ENCODE measurements at places on chromosomes 1 and 21.

DNA sequence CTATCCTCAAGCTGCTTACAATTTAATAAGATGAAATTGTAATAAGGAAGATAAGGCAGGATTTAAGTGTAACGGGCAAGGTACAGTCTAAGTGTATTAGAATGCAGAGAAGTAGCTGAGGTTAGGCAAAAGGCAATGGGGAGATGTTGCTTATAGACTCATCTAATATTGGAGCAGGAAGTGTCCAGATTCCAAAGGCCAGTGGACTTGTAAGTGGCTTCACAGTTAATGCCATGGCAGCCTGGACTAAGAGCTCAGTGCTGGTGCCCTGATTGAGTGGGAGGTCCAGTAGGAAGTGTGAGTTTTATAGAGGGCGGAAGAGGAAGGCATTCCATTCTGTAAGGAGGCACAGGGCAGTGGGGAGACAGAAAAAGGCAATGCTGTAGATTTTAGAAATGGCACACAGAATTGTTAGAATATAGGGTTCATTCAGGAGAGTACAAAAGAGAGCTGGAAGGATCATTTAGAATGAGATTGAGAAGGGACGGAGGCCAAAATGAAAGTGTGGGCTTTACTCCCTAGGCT lies 12.6 kb downstream of the MAP3K21 start:
- DNase-seq: no peak

DNA sequence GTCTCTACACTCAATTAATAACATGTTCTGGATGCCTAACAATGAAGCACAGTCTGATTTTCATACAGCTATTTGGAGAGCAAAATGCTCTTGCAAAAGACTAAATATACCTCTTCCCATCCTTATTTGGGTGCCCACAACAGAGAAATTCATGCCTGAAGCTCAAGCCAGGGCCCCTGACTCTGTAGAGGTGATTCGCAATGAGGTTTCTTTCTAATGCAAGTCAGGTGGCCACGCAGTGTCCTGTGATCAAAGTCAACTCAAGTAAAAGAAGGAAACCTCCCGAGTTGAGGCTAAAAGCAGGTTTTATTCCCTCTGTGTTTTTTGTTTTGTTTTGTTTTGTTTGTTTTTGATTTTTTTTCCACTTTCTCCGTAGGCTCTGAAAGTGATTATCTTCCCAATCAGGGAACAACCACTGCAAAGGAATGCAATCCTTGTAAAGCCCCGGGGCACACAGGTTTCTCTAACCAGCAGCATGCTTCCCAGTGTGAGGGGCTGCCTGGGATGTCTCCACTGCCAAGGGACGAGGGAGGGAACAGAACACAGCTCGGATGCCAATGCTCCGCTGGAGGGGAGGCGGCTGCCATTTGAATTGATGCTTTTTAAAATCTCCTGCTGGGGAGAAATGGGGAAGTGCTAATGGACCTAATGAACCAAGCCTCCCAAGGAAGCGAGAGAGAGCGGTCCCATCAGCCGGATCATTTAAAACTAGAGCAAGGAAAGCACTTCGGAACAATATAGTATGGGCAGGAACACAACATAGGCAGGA lies 73.8 kb upstream of the SSX2IP start:
- no peak for DNase-seq

GRCh38 chr1:162056043-162056442 lies 13.4 kb upstream of the NOS1AP start:
- peak; percentile 21 for DNase-seq

DNA sequence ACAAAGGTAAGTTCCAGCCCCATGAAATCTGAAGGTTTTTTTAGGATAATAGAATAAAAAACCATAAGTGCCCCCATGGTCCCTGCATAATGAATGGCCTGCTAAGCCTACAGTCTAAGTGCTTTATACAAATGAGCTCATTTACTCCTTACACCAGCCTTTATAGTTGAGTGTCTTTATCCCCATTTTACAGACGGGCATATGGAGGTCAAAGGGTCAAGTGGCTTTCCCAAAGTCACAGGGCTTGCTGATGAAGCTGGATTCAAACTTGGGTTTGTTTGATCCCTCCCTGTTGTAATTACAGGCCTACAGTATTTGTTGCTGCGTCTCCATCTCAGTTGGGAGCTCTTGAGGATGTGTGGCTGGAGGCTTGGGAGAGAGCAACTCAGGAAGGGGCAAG lies 28.3 kb upstream of the ARHGEF10L start:
- no peak for DNase-seq

GRCh38 chr1:59232216-59232615 lies 64.7 kb upstream of the FGGY start:
- no peak for DNase-seq

- no peak for DNase-seq
Observed at GRCh38 chr1:206842854-206843253, 22.6 kb upstream of the IL20 start.

GRCh38 chr1:92655197-92655801 lies 129.6 kb downstream of the EVI5 start:
- no peak for DNase-seq

GRCh38 chr1:41396084-41396483 lies 34.9 kb downstream of the FOXO6 start:
- no peak for DNase-seq

DNA sequence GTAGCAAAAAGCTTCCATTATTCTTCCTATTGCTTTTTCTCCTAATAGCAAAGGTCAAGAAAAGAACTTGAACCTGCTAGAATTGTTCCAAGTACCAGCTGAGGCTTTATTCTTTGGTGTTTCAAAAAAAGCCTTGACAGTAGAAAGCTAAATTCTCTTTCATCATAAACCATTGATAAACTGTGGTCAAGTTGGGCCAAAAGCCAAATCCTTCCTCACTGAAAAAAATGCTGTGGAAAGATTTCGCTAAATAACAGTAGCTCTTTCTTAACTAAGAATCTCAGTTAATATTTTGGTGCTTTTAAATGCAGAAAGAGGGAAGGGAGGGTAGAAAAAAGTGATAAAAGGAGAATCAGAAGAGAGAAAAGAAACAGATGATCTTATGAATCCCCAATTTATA lies 14.0 kb upstream of the JAM2 start:
- no peak for DNase-seq

GRCh38 chr1:231638647-231639046 lies 12.1 kb downstream of the DISC1 start:
- DNase-seq: no peak

DNA sequence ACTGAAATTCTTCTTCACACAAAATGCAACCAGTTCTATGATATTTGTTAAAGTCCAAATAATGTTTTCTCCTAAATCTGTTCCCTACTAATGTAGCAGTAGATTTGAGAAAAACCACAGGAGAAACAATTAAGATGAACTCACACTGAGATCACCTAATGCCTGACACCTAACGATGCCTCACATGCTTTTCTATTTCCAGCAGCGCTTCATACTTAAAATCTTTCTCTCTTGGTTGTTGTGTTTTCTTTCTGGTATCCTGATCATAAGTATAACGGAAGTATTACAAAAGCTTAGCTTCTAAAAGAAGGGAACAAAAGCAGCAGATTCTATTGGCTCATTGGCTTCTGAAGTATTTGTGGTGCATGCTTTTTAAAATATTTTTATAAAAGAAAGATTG lies 267.2 kb upstream of the SGIP1 start:
- no peak for DNase-seq

DNA sequence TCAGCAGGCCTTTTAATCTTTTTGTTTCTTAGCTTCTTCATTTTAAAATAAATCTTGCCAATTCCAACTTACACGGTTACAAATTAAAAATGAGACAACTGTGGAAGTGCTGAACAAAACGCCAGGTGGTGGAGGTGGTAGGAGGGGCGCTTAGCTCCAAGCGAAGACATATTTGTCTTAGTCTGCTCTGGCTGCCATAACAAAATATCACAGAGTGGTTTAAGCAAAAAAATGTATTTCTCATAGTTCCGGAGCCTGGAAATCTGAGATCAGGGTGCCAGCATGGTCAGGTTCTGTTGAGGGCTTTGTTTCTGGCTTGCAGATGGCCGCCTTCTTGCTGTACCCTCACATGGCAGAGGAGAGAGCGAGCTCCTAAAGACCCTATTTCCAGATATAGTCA lies 14.9 kb downstream of the IER5 start:
- no peak for DNase-seq

DNA sequence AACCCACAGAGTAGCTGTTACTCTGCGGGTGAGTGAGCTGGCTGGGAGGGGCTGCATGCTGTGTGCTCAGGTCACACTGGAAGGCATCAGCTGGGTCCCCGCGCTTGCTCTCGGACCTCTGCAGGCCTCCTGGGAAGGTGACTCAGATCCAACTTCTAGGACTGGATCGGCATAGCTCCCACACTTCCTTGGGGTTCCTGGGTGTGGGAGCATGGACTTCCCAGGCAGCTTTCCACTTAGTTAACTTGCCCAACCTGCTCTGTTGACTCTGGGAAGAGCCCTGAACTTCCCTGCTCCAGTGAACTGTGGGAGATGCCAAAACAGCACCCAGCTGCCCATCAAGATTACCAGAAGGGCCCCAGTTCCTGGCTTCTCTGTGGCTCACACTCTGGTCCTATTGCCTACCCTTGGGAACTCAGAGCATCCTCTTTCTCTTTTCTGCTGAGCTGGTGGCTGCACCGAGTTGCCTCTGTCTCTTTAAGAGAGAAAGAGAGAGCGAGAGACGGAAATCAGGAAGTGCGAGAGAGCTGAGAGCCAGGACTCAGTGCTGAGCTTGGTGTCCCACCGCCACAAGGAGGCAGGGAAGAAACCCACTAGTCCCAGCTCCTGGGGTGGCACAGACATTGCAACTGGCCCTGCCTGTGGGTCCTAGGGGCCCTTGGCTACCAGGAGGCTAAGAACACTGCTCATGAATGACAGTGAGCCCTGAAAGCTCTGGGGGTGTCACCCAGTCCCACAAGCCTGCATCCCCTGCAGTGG lies at the start of gene IKBKE:
Gene IKBKE (plus strand): TSS at position 544 of the 759 bp plus-strand sequence. CDS start 2,752 bp downstream, outside the sequence.
- DNase-seq: peak; percentile 39

- no peak for DNase-seq
Observed at GRCh38 chr1:151085953-151086559, 15.5 kb downstream of the GABPB2 start.

DNA sequence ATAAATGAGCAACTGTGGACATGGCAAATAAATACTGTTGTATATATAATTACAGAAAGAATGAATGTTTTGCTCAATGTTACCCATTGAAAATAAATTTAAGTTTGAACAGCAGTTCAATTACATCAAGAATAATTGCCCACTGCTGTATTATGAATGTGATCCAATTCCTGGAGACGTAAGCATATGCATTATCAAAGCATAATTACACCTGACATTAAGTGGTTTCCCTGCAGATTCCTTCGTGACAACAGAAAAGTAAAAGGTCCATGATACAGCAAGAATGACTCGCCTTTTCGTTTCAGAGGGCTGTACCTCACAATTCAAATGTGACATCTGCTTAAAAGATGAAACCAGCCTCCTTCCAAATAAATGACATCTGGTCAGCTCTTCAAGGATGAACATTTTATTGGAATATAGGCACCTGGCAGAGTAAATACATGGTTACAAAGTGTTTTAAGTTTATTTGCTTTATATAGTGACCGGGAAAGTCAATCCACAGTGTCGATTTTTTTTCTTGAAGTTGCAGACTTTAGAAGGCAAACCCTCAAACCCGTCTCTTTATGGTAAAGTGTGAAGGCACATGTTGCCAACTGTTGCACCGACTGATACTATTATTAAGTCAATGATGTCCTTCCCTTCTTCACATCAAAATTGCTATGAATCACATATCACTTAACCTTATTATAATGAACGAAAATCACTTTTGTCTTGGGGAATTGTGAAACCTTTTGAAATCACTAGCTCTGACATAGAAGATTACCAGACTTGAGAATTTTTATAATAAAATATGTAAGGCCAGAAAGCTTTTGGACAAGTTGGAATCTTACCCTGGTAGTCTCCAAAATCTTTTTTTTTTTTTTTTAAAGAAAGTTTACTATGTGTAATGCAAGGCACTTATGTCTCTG lies 36.2 kb upstream of the EDEM3 start:
- no peak for DNase-seq

- no peak for DNase-seq
Observed at GRCh38 chr1:7658099-7658498, 113.0 kb upstream of the VAMP3 start.

- no peak for DNase-seq
Observed at GRCh38 chr1:153392822-153393221, 1.9 kb upstream of the S100A8 start.

GRCh38 chr1:10829965-10830515 lies 33.6 kb upstream of the CASZ1 start:
- DNase-seq: no peak

DNA sequence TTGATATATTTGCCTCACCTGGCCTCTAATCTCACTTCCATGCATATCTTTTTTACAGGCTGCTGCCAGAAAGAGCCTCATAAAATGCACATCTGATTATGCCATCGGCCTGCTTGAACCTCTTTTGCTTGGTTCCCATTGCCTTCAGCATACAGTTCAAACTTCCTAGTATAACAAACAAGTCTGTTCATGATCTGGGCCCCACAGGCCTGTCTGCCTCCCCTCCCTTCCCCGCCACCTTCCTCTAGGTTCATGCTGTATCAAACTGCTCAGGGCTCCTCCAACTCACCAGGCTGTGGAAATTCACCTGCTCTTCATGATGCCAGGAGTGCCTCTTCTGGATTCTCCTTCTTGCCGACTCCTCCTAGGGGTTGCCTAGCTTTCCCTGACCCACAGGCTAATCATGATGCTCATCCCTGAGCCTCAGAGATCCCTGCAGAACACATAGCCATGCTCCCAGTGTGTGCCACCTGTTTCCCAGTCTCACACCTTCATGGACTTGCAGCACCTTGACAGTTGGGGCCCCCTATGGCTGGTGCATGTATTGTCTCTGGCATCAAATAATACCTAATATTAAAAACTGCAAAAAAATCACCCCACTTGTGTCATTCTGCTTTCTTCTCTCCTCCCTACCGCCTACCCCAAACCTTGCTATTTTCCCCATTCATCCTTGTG lies 33.7 kb upstream of the CD2 start:
- DNase-seq: no peak

GRCh38 chr21:45950740-45951515 lies 30.6 kb upstream of the COL6A1 start:
- no peak for DNase-seq

DNA sequence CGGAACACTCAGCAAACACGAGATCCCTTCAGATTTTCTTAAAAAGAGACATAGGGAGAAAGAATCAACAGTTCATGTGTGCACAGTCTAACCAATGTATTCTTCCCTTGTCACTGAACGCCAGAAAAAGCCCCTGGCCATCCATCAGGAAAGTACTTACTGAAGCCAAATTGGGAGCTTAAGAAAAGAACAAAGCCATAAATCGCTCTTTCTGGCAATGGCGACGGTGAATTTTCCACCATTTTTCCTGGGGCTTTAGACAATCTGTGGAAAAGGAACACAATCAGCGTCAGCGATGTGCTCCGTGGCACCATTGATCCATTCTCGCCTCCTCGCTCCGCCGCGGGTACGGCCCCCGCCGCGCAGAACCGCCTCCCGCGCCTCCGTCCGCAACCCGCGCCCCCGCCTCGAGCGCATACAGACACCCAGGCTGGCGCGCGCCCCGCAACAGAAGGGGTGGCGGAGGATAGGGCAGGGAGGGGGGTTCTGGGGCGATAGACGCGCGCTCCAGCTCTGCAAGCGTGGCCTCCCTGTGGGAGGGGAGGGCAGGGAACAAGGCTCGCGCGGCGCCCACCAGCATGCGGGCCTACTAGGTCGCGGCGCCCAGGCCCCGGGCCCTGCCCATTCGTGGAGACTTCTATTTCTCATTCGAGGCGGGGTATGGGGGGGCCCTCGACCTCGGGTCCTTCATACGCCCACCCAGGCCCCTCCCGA lies 440 bp downstream of the PIGP start:
- DNase-seq: no peak

GRCh38 chr1:68188060-68188538 lies 44.2 kb downstream of the WLS start:
- no peak for DNase-seq

Data from activated T-cell treated with anti-CD3 and anti-CD28 coated beads for 24 hours (primary cell).